Sigmoid colon (tissue), 7 donors: ENCODE measurements at places on chromosomes 11 and 22. TPM values are rescaled to one million over a fixed set of nuclear protein-coding genes. Genes with fewer than 3 reads are reported as not detected.
A peak's percentile ranks its signal among the peaks of the same experiment; 100 is the strongest.

GRCh38 chr22:33841281-33842005 is 78.8 kb downstream of the LARGE1 start:
- no peak overlapping the region for H3K4me3 ChIP-seq
- H3K27ac ChIP-seq: no peak overlapping the region
- H3K36me3 ChIP-seq: no peaks in the 10 kb centered on the region
- peaks cover 40% of the 10 kb centered on the region for H3K4me1 ChIP-seq
- H3K27me3 ChIP-seq: no peaks in the 10 kb centered on the region

DNA sequence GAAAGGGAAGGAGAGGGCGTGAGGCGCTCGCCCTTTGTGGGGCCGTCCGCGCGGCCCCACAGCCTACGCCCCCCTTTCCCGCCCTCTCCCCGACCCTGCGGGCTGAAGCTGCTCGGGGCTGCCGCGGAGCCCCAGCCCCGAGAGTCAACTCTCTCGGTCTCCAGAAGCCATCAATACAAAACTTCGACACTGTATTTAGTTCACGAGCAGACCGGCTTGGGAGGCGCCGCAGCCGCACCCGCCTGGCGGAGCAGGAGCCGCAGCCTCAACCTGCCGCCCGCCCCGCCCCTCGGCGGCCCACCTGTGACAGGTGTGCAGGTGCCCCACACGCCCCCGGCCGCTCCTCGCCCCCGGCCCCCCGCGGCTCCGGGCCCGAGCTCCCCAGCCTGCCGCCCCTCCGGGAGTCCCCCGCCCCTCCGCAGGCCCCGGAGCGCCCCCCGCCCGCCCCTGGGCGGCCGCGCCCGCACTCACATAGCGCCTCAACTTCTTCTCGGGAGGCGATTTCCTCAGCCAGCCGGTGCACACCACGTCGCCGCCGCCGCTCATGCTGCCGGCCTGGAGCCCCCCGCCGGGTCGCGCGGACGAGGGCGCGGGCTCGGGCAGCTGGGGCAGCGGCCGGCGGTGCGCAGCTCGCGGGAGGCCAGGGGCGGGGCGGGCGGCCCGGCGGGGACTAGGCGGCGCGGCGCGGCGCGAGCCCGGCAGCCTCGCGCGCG is at the start of gene GAB2:
Gene GAB2, minus strand, starts transcription at position 646 of the 713 bp plus-strand sequence. Its CDS starts 100 bp downstream, at position 546.
- H3K4me1 ChIP-seq: peaks cover 24% of the 10 kb centered on the region
- peak within 1 kb of the TSS; percentile 96 for H3K27ac ChIP-seq
- DNase-seq: no peak
- H3K36me3 ChIP-seq: no peaks in the 10 kb centered on the region
- H3K4me3 ChIP-seq: peak within 1 kb of the TSS; percentile 90
- H3K27me3 ChIP-seq: no peaks in the 10 kb centered on the region

- no peaks in the 10 kb centered on the region for H3K36me3 ChIP-seq
- no peak overlapping the region for H3K4me3 ChIP-seq
- H3K27ac ChIP-seq: no peak overlapping the region
Measured at GRCh38 chr11:105137286-105137685, 2.3 kb downstream of the CARD18 start.

GRCh38 chr22:50416996-50417395 is 57.8 kb downstream of the SBF1 start:
- no peak for DNase-seq
- no peaks in the 10 kb centered on the region for H3K4me1 ChIP-seq
- H3K36me3 ChIP-seq: peaks cover 37% of the 10 kb centered on the region
- H3K27ac ChIP-seq: no peak overlapping the region

DNA sequence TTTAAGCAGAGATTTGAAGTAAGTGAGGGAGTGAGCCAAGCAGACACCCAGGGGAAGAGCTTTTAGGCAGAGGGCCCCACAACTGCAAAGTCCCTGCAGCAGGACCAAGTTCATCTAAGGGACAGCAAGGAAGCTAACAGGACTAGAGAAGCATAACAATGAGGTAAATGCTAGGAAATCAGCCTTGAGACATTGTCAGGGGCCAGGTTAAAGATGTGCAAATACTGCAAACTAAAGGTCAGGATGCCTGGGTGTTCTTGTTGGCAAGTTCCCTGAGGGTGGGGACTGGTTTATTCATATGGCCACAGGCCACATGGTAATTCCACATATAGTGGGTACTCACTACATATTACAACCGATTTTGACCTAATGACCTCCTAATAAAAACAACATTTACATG is 399.2 kb upstream of the NARS2 start:
- H3K36me3 ChIP-seq: no peaks in the 10 kb centered on the region
- no peaks in the 10 kb centered on the region for H3K4me1 ChIP-seq
- no peak overlapping the region for H3K4me3 ChIP-seq
- H3K27me3 ChIP-seq: no peaks in the 10 kb centered on the region
- no peak overlapping the region for H3K27ac ChIP-seq
- DNase-seq: no peak

Gene OR8G1
- not detected for polyA plus RNA-seq

Gene PDGFD
- polyA plus RNA-seq: 2.1 TPM

Gene VWA5A
- 34.0 TPM for polyA plus RNA-seq
